ENCODE measurements at places on chromosomes 5 and 9.

DNA sequence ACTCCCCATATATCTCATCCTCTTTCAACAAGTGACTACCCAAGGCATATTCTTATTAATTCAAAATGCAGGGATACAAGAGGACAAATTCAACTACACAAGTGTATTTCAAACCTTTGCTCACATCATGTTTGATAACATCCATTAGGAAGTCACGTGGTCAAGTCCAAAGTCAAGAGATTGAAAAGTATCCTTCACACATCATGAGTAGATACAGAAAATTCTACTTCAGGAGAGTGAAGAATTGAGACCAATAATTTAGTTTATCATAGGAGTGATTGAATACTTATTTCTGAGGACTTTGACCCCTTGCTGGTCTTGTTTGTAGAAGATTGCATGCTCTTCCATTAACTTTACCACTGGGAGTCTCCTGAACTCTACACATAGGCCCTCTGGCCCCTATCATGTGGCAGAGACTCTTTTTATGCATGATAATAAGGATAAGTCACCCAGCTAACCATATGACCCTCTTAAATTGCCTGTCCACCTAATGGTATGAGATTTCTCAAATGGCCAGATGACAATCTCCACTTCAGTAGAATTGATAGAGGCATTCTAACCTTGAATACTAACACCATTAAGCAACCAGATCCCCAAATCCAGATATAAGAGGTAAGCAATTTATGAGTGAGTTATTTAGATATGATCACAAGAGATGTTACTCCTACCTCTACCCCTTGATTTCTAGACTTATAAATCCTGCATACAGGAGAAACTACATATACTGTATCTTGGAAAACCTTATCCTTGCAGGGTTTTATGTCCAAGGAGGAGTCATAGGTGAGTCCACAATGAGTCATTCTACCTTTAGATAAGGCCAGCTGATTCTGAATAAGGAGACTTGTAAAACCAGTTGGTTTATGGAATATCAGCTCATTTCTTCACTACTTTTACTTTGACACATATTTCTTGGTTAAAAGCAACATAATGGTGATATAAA is 26.6 kb upstream of the SLC46A2 start:
- no peak for DNase-seq

- no peak for DNase-seq
These were observed 290.5 kb upstream of the RASA1 start for GRCh38 chr5:86977190-86977589.

- no peak for DNase-seq
These were observed 9.4 kb upstream of the PRSS3 start for GRCh38 chr9:33785914-33786313.

GRCh38 chr9:120284821-120285220 is 295.1 kb downstream of the CDK5RAP2 start:
- no peak for DNase-seq

- no peak for DNase-seq
These were observed 11.1 kb upstream of the SLCO4C1 start for GRCh38 chr5:102307232-102307631.

GRCh38 chr5:33594006-33594405 is 153.2 kb downstream of the TARS1 start:
- DNase-seq: no peak

DNA sequence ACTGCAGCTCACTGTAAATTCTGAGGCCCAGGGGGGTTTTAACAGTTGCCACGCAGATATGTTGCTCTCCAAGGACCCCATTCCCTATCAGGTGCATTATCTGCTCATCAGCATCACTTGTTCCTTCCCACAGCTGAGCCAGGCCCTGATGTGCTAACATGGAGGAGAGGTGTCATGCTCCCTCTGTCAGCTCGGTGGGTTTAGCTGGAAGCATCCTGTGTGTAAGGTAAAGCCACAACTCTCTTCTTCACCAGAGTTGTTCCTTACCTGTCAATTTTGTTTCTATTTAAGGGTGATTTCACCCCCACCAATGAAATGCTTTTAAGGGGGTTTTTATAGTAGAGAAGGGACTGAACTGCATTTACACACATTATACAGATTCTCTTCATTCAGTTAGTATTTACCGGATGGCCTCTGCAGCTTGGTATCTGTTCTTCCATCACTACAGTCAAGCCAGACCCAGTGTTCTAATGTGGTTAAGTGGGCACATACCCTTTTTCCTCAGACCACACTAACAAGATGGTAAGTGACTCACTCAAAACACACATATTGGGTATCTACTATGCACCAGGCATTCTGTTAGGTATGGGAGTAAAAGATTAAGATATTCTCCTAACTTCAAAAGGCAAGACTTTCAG is 205.4 kb downstream of the DCP2 start:
- DNase-seq: no peak

GRCh38 chr9:137804908-137805630 is 72.5 kb upstream of the CACNA1B start:
- DNase-seq: no peak

DNA sequence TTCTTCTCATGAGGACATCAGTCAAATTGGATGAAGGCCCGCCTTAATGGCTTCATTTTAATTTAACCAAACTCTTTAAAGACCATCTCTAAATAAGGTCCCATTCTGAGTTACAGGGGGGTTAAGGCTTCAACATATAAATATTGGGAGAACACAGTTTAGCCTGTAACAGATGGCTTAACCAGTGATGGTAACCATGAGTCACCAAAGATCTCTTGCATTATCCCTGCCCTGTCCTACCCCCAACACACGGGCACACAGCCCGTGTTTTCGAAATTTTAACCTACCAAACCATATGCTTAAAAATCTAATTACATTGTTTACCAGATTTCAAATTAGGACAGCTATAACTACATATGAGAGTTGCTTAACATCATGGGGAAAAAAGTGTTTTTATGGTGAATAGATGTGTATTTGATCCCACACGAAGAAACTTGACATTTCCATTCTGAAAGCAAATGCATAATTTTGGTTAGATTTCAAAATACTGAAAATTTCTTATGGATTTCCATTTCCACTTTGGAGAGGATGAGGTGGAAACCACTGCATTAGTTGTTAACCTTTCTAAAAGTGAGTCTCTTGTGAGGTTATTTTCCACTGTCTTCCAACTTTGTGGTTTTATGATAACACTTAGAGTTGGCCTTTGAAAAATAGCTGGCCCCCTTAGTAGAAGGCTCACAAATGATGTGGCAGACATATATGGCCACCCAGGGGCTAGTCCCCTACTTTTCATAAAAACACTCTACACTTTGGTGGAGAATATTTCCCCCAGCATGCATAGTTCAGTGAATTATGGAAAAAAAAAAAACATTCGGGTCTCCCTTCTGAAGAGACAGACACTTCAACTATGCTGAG is 849.3 kb downstream of the TLE1 start:
- DNase-seq: no peak

GRCh38 chr5:159533197-159533596 is 202.9 kb upstream of the IL12B start:
- DNase-seq: no peak

DNA sequence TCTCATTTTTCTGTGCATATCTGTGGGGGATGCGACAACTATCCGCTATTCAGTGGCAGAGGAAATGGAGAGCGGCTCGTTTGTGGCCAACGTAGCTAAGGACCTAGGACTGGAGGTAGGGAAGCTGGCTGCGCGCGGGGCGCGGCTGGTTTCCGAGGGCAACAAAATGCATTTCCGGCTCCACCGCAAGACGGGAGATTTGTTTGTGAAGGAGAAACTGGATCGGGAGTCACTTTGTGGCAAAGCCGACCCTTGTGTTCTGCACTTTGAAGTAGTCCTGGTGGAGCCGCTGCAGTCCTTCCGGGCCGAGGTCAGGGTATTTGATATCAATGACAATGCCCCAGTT is 320 bp downstream of the PCDHB1 start:
- DNase-seq: peak; percentile 14

DNA sequence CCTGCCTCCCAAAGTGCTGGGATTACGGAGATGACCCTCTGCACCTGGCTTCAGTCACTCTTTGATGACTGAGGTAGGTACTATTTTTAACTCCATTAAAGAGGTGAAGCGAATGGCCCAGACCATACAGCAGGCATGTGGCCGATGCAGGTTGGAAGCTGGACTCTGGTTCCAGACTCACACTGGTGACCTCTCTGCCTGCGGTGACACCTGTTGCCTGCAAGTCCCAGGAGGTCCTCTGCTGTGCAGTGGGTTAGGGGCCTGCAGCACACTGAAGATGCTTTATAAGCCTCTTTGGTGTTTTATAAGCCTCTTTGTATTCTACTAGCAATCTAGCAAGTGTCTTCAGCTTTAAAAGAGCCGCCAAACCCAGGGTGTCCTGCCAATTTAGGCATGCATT is 49.2 kb upstream of the PTCH1 start:
- no peak for DNase-seq

GRCh38 chr9:114080773-114081440 is 2.8 kb upstream of the AMBP start:
- DNase-seq: no peak

DNA sequence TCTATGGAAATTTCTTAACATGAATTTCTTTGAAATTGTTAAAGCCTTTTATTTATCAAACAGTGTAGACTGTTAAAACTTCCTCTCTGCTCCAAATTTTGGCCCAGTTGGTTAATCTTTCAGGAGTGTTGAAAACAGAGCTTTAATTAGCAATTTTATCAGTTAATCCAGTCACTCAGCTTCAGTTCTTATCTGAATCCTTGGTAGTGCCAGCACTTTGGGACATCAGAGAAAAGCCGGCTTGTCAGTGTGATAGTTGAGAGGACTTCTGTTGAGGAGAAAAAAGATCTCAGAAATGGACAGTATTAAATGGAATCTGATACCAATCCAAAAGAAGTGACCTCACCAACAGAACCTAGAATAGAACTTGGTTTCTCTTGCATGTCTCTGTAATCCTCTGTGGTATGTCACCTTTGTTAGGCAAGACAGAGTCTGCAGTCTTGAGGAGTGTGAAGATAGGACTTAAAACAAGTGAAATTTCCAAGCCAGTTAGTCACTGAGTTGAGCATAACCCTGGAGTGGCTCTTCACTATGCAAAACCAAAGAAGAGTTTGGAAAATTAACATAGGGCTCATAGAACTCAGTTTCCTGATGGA is 251.8 kb downstream of the NNT start:
- DNase-seq: no peak

- DNase-seq: no peak
These were observed 33.6 kb upstream of the LARP1 start for GRCh38 chr5:154721481-154722058.

- peak; percentile 91 for DNase-seq
These were observed 190.9 kb downstream of the SLC12A2 start for GRCh38 chr5:128274441-128274840.

DNA sequence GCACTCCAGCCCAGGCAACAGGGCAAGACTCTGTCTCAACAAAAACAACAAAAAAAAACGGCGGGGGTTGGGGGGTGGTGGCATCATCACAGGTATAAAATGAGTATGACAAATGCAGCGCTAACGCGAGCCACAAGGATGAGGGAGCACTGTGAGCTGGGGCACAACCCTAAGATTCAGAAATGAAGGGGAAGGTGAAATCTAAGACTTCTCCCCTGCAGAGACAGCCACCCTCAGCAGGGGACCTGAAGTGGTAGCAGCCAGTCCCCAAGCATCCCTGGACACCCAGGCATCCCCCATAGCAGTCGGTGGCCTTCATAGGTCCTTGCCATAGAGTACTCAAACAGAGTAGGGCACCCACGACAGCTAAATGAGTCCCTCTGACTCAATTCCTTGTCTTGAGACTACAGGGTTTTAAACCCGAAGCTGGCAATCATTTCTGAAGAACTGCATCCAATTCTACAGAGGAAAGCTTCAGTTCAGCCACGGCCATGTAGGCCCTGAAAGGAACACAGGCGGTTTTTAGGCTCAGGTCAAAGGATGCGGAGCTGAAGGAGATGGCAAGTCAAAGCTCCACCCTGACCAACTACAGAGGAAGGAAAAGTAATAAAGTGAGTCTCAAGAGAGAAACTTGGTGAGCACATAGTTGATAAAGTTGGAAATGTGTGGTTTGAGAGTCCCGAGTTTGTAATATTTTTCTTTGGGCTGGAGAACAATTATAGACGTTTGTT is 50.3 kb downstream of the MYO10 start:
- DNase-seq: no peak

- DNase-seq: no peak
These were observed 62.7 kb downstream of the ZSWIM6 start for GRCh38 chr5:61394793-61395192.

DNA sequence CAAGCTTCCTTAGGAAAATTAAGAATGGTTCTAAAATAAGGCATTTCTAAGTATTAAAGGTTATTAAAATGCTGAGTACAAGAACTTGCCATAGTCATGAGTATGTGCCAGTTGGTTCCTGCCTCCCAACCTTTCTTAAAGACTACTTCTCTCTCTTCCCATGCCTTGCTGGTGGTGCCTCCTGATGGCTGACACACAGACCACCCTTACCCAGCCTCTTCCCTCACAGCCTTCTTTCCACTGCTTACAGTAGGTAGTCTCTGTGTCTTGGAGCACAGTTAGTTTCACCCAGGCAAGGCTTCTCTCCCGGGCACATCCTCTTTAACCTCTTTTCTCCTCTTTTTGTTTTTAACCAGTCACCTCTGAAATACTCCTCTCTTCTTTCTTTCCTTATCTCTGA is 20.6 kb upstream of the GPR150 start:
- no peak for DNase-seq

DNA sequence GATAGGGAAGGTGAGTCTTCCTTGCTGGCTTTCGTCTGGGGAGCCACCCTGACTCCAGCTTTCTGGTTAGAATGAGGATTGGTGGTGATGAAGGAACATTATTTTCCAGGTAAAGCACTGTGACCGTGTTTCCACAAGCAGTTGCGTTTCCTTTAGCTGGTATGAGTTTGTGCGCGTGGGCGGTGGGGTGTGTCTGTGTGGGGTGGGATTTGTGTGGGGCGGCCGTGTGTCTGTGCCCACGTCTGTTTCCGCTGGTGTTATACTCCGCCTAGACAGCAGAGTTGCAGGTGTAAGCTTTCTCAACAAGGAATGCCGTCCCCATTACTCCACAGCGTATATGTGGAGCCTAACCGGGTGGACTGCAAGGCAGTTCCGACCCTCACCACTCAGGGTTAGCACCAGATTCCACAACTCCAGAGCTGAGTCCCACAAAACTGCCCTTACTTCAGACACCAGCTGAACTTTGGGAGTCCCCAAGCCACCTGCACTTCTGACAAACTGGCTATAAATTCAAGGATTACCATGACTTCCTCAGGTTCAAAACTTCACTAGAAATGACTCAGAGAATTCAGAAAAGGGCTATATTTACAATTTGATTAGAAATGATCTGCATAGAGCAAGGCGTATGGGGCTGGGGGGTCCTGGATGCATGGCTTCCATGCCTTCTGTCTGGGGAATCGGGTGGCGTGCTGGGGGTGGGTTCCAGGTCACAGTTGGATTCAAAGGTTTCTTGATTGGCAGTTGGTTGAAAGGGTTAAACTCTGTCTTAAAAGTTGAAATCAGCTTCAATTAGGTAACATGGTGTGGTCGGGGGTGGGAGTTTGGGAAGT is 29.8 kb downstream of the PROP1 start:
- no peak for DNase-seq

GRCh38 chr9:20552874-20553557 is 69.3 kb downstream of the MLLT3 start:
- no peak for DNase-seq

- no peak for DNase-seq
These were observed 13.1 kb downstream of the NR6A1 start for GRCh38 chr9:124758061-124758460.
